Fibroblast of the aortic adventitia (primary cell): ENCODE measurements at places on chromosomes 1 and 21.

- no peak for DNase-seq
These were observed 19.9 kb upstream of the ADGRL2 start for GRCh38 chr1:81780705-81781454.

GRCh38 chr1:215001419-215002021 is 81.0 kb upstream of the KCNK2 start:
- no peak for DNase-seq

GRCh38 chr1:98176414-98176813 is 255.6 kb upstream of the DPYD start:
- DNase-seq: no peak

- DNase-seq: no peak
These were observed 204.5 kb upstream of the KIAA0040 start for GRCh38 chr1:175397103-175397502.

GRCh38 chr21:27802816-27803475 is 836.1 kb upstream of the ADAMTS5 start:
- peak; percentile 46 for DNase-seq

DNA sequence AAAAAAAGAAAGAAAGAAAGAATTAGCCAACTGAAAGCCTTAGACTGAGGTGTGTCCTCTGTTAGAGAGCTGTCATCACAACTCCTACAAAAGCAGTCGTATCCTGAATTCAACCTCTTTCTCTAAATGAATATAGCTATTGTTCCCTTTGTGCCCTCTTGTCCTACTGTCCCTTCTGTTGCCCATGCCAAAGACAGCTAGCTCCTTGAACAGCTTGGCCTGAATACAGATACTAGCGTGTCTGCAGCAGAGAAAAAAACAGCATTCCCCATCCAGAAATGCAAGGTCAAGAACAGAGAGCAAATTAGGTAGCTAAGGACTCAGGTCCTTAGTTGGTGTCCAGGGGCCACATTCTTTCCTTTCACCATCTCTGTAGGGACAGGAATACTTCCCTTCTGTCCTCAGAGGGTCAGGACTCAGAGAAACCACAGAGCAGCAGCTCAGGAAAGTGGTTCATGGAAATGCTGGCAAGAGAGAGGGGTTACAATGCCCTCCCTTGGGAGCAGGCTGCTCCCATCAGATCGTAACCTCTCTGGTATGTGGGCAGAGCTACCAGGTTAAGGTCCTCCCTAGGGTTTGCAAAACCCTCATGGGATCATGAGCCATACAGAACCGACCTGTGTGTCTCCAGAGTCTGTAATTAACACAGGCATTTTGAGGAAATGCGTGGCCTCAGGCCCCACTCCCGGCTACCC is 1.8 kb upstream of the ZBTB48 start:
- peak; percentile 34 for DNase-seq

DNA sequence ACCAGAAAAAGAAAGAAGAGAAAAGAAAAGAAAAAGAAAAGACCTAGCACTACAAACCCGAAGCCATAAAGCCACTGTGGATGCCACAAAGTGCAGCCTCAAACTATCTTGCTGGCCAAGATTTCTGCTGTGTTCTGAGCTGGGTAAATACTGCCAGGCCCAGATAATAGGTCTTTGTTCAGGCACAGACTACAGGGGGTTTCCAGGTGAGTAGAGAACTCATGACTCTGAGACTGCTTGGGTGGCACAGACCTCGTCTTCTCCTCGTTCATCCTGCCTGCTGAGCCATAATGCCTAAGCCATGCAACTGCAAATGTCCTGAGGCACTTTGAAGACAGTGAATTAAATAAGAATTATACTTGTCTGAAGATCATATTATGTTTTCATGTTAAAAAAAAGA is 651.8 kb downstream of the LMO4 start:
- DNase-seq: no peak

GRCh38 chr21:35201288-35201687 is 152.2 kb upstream of the RUNX1 start:
- no peak for DNase-seq

DNA sequence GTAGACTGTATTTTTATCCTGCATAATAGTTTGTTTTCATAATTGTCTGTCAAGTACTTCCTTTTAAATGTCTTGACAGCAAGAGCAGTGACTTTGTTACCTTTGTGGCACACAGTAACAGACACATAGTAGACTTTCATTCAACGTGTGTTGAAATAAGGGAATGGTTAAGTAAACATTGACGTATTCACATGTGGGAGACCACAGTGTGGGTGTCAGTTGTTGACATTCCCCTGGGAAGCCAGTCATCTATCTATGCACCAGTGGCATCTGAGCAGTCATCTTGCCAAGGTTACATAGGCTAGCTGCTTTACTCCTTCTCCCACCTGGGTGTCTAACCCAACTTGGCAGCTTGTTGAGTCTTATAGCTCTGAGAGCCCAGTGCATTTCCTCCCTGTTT is 1.4 kb upstream of the NUP133 start:
- DNase-seq: no peak

DNA sequence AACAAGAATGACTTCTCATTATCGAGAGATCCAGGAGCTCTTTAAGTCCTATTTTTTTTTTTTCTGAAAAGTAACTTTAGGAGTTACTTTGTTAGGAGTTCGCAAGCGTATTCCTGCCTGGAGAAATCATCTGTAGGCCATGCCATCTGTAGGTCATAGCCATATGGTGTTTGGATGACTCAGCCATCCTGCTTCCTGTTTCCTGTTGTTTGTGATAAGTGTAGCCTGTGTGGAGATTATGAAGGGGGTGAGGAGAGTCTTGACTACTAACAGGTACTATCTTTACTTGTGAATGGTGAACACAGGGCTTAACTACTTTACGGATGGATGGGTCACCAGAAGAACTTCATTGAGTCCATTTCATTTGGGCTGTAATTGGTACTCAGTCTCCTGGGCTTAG is 327.2 kb downstream of the PTPRU start:
- peak; percentile 5 for DNase-seq

DNA sequence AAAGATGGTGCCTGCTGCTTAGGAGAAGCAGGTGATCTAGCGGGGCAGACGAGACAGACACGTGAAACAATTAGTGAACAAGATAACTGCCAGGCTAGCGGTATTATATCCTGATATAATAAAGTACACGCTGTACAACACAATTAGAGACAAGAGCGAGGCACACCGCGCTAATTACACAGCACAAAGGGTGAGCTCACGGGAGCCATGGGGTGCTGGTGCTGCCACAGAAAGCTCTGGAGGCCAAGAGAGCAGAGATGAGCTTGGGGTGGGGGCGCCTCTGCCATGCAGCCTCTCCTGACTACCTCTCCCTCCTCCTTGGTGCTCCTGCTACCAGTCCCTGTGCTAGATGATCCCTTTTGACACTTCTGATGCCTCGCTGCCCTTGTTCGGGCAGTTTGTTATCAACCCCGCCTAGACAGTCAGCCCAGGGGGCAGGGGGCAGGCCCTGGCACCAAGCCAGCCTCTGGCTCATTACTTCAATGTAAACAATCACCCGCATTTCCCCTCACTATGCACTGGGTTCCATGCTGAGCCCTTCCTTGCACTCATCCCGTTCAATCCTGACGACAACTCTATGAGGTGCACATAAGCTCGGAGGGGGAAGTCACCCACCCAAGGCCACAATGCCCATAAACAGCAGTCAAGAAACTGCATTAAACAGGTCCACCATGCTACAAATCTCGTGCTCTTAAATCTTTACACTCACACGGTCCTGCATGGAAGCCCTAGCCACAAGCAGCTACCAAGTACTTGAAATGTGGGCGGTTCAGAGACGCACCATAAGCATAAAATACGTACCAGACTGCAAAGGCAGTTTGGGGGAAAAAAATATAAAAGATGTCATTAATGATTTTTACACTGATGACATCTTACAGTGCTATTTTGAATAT is 103.0 kb downstream of the SSBP3 start:
- no peak for DNase-seq

DNA sequence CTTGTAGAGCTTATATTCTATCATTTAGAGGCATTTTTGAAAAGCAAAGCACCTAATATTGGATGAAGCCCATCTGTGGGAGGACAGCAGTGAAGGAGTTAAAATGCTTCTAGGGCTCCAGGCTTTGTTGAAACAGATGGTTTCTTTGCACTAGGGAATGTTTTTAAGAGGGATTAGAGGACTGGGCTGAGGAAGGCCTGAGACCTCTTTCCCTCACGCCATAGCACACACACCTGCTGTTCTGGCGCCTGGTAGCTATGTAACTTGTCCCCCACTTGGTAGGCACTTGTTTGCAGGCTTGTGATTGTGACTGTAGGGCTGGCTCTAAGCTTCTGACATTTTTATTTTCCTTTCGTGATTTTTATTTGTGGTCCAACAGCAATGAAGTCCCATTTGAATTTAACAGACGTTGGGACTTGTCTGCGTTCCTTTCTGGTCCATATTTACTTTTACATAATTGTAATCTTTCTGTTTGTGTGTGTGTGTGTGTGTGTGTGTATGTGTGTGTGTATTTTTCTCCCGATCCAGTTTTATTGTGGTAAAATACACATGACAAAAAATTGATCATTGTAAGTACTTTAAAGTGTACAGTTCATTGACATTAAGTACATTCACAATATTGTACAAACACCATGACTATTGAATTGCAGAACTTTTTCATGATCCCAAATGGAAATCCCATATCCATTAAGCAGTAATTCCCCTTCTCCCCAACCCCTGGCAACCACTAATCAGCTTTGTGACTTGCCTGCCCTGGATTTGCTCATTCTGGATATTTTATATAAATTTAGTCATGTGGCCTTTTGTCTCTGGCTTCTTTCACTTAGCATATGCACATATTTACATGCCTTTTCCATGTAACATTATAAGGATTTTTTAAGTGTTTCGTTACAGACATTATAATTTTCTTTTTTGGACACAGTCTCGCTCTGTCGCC is 33.5 kb upstream of the MACF1 start:
- DNase-seq: no peak

DNA sequence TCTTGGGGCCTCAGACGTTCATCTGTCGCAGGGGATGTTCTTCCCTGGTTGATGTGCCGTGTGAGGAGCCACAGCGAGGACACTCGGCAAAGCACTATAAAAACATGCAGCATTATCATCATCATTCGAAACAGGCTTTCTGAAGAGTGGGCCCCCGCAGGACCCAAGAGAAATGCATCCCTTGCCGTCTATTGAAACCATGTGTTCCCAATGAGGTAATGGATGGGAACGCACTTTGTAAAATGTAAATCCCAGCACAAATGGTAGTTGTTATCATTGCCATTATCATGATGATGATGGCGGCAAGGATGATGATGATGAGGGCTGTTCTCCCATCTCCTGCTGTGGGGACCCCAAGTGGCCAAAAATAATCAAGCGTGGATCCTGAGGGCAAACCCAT is 76.8 kb downstream of the GLIS1 start:
- no peak for DNase-seq

- peak; percentile 50 for DNase-seq
These were observed 32.0 kb downstream of the NTPCR start for GRCh38 chr1:232982238-232982944.

- no peak for DNase-seq
These were observed 96.6 kb downstream of the LMX1A start for GRCh38 chr1:165259706-165260428.

DNA sequence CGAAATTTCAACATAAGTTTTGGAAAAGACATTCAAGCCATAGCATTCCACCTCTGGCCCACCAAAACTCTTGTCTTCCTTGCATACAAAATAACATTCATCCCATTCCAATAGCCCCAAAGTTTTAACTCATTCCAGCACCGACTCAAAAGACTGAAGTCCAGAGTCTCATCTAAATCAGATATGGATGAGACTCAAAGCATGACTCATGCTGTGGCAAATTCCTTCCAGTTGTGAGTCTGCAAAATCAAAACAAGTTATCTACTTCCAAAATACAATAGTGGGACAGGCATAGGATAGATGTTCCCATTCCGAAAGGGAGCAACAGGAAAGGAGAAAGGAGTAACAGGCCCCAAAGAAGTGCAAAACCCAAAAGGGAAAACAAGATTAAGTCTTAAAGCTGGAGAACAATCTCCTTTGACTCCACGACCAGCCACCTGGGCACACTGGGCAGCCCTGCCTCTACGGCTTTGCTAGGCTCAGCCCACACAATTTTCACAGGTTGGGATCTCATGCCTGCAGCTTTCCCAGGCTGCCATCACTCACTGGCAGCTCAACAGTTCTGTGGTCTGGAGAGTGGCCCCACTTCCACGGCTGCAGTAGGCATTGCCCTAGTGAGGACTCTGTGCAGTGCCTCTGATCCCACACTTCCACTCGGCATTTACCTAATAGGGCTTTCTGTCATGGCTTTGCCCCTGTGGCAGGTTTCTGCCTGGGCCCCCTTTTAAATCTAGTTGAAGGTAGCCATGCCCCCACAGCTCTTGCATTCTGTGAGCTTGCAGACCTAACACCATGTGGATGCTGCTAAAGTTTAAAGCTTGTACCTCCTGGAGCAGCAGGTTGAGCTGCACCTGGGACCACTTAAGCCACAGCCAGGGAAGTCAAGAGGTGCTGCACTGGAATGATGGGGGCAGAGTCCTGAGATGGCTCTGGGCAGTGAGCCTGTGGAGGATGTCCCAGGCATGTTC is 51.0 kb downstream of the RUNX3 start:
- DNase-seq: peak; percentile 76

- DNase-seq: peak; percentile 30
These were observed 41.1 kb downstream of the TNFSF18 start for GRCh38 chr1:173009597-173009996.

DNA sequence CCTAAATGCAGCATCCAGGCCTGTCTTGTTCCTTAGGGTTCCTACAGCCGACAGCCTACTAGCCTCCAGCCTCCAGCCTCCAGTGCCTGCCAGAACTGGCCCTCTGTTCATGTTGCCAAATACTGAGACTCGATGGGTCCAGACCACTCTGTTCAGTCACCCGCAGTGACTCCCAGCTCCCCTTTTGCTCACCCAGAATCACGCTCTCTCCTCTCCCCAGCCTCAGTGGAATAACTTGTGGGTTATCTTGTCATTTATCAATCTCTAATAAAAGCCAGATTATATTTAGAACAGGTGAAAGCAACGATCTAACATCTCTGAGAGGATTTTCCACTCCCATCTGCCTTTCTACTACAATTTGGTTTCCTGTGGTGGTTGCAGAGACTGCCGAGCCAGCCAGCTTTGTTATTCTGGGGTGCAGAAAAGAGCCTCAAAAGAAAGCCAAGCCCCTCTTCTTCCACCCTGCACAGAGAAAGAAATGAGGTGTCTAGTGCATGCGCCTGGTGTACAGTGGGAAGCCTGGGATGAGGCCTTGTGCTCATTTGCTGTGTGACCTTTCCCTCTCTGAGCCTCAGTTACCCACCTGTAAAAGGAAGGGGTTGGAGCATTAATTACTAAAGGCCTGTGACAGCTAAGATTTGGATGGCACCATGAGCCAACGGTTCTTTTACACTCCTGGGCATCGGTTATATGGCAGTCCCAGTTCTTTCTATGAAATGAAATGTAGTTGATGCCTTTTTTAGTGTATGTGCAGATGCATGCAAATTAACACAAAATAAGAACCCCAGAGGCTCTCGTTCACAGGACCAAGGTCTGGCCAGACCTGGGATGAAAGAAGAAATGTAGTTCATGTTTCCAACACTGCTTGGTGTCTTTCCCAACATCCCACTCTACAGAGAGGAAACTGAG is 42.9 kb upstream of the ID3 start:
- no peak for DNase-seq

DNA sequence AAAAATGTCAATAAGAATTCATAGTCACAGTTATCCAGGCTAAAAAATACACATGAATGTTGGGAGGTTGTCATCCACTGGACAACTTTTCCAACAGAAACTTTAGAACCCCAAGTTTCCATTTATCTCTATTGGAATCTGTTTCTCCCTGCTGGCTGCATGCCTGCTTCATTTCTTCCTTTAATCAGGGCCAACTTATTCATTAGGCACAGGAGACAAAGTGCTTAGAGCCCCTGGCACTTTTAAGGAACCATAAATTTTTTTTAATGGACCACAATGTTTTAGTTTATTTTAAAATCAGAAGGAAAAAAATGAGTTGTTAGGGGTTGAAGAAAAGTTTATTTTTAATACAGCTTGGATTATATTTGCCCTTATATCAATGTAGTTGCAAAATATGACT is 26.7 kb upstream of the C2CD2 start:
- DNase-seq: no peak
